Left ventricle myocardium superior (tissue), 1 donor: ENCODE measurements at places on chromosomes 6 and 20.
A peak's percentile ranks its signal among the peaks of the same experiment; 100 is the strongest.

DNA sequence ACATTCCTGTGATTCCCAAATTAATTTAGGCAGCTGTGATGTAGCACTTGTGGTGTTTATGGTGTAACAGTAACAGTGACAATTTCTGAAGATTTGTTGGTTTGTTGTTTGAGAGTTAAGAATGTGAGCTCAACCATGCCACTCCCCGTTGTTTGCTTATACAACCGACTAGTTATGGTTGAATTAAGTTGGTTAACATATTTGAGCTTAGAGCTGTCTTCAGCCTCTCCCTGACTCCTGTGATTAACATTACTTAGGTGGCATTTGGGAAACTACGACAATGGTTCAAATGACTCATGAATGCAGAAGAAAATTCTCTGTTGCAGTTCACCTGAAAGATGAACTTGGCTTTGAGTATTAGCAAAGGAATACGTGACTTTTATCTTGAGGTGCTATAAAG lies 35.9 kb upstream of the PRL start:
- DNase-seq: no peak

GRCh38 chr6:68082086-68082485 lies 553.0 kb upstream of the ADGRB3 start:
- DNase-seq: no peak

GRCh38 chr20:21360705-21361104 lies 36.6 kb downstream of the NKX2-4 start:
- DNase-seq: no peak

DNA sequence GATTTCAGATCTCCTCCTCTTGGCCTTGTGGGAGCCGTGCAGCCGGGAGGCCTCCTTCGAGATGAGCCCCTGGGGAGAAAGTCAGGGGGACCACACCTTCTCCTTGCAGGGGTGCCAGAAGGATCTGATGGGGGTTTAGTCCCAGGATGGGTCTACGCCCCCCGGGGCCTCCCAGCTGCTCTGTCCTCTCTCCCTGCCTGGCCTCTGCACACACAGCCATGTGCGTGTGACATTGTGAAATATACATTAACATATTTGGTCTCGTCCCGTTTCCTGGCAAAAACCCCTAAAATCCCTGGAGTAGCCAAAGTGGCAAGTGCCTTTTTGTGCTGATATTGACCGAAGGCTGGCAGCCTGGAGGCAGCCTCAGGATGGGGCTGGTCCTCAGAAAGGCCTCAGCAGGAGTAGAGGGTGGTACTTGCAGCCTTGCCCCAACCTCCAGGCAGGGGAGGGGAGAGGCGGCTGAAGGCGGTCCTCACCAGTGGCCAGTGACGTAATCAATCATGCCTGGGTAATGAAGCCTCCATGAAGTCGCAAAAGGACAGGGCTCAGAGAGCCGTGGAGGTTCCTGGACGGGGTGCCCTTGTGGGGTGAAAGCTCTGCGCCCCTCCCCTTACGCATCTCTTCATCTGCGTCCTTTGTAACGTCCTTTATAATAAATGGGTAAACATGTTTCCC lies 5.1 kb upstream of the HELZ2 start:
- no peak for DNase-seq

DNA sequence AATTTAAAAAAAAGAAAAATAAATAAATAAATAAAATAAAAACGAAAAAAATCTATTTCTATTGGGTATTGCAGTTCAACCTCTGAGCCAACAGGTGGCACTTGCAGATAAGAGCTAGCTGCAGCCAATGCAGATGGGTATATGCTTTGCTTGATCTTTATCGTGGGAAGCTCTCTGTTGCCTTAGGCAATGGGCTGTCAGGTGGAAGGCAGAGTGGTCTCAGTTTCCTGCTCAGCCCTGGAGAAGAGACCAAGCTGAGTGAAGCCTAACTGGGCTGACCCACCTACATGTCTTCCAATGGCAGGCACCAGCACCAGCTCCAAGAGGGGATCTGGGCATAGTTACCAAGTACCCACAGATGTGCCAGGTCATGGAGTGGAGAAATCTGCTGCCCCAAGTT lies 95.0 kb downstream of the AK9 start:
- DNase-seq: no peak

GRCh38 chr6:46221222-46221793 lies 50.5 kb upstream of the ENPP5 start:
- DNase-seq: no peak

- no peak for DNase-seq
These were observed 2.5 kb downstream of the MEA1 start for GRCh38 chr6:43011207-43011606.

- DNase-seq: no peak
These were observed 1.0 kb upstream of the CUL9 start for GRCh38 chr6:43180985-43181384.

GRCh38 chr6:31340228-31340627 lies 16.8 kb downstream of the HLA-B start:
- DNase-seq: no peak

GRCh38 chr6:149963462-149964307 lies at the start of gene ULBP1:
ULBP1 (plus strand) TSS chr6:149963943; CDS start chr6:149964050, 107 bp downstream.
- DNase-seq: peak; percentile 93

DNA sequence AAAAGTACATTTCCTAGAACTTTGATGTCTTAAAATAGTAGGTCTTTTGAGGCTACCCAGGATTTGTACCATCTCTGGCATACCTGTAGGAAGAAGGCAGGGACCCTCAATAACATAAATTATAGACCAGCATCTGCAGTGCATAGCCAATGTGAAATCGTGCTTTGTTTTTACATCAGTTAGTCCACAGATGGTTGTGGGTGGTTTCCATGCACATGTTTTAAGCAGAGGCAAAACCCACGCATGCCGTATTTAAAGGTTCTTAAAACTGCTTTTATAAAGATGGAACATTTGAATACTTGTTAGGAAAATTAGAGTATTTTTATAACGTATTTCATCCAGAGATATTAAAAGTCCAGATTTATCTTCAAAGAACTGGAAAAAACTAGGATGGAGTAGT lies 66.3 kb downstream of the SH3BGRL2 start:
- no peak for DNase-seq

DNA sequence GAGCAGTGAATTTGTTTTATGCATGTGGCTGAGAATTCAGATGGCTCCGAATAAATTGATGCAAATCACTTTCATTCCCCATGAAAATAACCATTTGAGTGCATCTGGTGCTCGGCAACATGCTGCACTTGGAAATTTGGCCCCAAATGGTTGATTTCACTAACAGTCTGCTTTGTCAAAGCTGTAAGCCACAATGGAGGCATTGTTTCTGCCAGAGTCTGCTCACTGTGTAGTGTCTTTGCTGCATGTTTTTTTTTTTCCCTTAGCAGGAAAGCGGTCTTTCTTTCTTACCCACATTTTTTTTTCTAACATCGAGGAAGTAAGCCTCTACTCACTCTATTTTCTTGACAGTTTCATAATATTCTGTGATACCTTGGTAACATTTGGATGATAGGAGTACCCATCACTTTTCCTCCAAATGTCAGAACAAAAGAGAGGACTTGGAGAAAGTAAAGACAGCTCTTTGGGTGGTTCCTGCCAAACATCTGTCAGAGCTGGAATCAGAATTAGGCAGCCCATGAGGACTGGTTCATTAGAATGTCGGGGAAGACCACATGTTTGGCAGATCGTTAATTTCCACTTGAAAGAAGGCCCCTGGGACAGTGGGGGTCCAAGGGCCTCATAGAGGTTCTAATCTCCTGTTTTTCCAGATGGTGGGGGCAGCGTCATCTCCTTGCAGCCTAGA lies 149.5 kb downstream of the DOK5 start:
- DNase-seq: peak; percentile 29

- DNase-seq: no peak
These were observed 33.5 kb upstream of the MCM9 start for GRCh38 chr6:118968416-118968815.

- DNase-seq: no peak
These were observed 25.1 kb upstream of the TRIM27 start for GRCh38 chr6:28948782-28949486.

DNA sequence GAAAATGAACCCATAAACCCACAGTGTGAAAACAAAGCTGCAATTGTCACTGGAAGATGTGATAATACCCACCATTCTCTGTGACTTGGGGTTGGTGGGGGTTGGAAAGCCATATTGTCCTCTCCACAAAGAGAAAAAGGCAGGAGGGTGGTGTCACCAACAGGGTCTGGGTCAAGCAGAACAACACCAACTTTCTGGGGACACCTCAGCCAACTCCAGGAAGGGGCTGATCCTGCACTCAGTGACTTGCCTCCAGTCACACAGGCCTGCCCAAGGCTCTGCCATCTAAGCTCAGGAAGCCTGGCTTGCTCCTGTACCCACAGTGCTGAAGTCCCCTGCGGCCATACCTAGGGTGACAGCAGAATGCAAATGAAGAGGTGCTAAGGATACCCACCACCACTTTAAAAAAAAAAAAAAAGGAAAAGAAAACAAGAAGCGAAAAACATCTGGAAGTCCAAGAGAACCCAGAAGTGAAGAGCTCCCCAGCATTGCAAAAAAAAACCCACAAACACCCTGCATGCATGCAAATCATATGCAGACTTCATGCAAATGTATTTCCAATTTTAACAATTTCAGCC lies 110.6 kb downstream of the PREX1 start:
- no peak for DNase-seq

GRCh38 chr6:10867952-10868351 lies 13.9 kb downstream of the GCM2 start:
- no peak for DNase-seq

GRCh38 chr20:24135781-24136180 lies 147.2 kb upstream of the GGTLC1 start:
- no peak for DNase-seq

DNA sequence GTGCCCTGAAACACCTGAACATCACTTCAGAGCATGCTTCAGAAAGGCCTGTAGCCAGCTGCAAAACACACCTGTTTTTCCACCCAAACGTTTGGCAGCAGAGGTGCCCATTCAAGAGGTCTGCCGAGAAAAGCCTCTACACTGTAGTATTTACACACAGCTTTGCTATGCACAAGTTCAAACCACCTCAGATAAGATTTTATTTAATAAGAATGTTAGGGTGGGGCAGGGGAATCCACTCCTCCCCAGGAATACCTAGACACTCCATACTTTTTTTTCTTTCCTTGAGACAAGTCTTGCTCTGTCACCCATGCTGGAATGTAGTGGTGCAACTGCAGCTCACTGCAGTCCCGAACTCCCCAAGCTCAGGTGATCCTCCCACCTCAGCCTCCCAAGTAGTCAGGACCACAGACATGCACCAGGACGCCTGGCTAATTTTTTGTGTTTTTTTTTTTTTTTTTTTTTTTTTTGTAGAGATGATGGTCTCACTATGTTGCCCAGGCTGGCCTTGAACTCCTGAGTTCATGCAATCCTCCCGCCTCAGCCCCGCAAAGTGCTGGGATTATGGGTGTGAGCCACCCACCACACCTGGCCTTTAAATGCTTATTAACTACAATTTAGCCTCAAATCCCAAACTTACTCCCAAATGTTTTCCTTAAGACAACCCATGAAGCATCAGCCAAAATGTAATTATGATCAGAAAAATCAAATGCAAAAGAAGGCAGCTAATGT lies 9.7 kb downstream of the MRPL14 start:
- no peak for DNase-seq

GRCh38 chr6:33925210-33925609 lies 121.4 kb upstream of the MLN start:
- no peak for DNase-seq

- no peak for DNase-seq
These were observed 120.9 kb upstream of the SGK1 start for GRCh38 chr6:134438837-134439236.

DNA sequence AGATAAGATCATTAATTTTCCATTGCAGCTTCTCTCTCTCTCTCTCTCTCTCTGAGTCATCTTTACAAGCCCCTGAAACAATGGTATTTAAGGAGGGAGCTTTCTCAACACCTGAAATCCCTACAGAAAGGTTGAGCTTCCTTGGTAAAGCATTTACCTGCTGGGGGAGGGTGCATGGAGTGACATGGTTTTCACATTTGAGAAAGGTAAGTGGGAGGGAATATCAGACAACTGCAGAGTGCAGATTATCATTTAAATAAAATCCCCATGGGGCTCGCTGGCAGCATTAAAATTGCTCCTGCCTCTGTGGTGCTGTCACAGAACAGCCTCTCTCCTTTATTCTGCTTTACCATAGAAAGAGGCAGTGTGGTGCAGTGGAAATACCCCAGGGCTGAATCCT lies 10.3 kb upstream of the PDYN start:
- no peak for DNase-seq

GRCh38 chr6:135920689-135921088 lies 69.2 kb downstream of the PDE7B start:
- no peak for DNase-seq

DNA sequence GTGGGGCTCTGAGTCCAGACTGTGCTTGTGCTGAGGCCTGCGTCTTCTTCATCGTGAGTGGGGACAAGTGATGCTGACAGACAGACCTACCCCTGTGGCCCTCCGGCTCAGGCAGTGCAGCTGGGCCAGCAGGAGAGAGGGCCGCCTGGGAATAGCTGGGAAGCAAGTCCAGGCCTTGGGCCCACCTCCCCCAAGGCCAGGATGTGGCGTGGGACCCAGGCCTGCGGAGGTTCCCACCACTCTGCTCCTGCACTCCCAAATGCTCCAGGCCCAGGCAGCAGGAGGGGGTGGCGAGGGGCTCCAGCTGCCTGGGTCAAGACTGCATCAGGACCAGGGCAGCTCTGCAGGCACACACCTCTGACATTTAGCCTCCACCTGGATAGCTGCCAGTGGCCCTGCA lies 38.3 kb downstream of the DAAM2 start:
- peak; percentile 71 for DNase-seq

- DNase-seq: no peak
These were observed 48.6 kb upstream of the EMILIN3 start for GRCh38 chr20:41415191-41415590.

DNA sequence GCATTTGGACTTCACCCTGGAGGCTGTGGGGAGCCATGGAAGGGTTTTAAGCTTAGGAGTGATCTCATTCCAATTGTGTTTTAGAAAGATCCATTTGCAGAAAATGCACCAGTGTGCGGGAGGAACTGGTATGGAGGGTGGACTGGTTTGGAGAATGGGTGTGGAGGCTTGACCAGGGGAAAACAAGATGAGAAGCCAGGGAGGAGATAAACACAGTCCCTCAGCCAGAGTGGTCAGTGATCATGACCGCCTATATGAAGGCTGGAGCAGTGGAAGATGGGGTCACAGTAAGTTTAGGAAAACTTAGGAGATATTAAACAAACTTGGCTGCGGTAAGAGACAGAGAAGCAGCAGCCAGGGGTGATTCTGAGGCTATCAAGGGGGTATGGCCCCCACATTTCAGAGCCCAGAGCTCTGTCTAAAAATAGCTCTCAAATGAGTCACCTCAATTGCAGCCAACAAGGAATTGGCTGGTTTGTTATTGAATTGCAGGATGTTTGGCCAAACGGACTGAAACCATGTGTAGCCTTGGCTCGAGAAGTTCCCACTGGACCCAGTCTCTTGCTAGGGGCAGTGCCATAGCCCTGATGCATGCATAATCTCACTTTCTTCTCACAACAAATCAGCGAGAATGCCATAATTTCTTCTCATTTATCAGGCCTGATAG lies 159.9 kb upstream of the TOP1 start:
- peak; percentile 53 for DNase-seq

- no peak for DNase-seq
These were observed 5.0 kb downstream of the MDFI start for GRCh38 chr6:41642960-41643898.

GRCh38 chr6:70131528-70131927 lies 171.4 kb downstream of the COL9A1 start:
- DNase-seq: no peak

- DNase-seq: no peak
These were observed 407.0 kb upstream of the SOX4 start for GRCh38 chr6:21186479-21187055.
